ENCODE measurements at places on chromosomes 4 and X. TPM values are rescaled to one million over a fixed set of nuclear protein-coding genes. Genes with fewer than 3 reads are reported as not detected.

Gene PARM1
- total RNA-seq, result 0.65 TPM

Gene RXFP1
- not detected for total RNA-seq

Gene ETDB
- not detected for total RNA-seq

Gene DCAF12L2
- 0.15 TPM for total RNA-seq

Gene MAGEE1
- total RNA-seq, result 4.9 TPM

Gene TSPAN5
- total RNA-seq, result 12.7 TPM

Gene HTN3
- total RNA-seq, result not detected

Gene RHOXF2B
- total RNA-seq, result not detected

Gene CABS1
- total RNA-seq, result not detected

Gene BMPR1B
- 7.6 TPM for total RNA-seq

Gene CXCL6
- not detected for total RNA-seq

Gene MTMR8
- total RNA-seq, result 0.63 TPM

Gene SLC10A6
- not detected for total RNA-seq

All from A549 treated with RU486 at 1 μM for 4 hours (cell line).